ENCODE measurements at places on chromosomes 7 and 10.

DNA sequence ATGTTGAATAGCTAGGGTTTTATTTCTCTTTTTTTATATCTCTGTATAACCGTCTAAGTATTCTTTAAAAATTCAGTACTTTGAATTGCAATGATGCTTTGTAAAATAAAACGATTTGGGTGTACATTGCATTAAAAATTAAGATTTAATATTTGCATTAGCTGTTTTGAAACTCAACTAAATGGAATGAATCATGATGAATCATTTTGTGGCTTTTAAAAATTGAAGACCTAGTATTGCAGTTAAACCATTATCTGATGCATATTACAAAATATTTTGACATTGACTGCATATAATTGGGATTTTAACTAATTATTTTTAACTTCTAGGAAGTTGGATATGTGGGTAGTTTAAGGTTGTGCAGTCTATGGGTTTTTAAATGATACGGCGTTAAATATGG, 314.0 kb downstream of the CDK14 start:
- no peak for DNase-seq

- no peak for DNase-seq
These were observed 47.8 kb upstream of the CALCR start for GRCh38 chr7:93622036-93623033.

DNA sequence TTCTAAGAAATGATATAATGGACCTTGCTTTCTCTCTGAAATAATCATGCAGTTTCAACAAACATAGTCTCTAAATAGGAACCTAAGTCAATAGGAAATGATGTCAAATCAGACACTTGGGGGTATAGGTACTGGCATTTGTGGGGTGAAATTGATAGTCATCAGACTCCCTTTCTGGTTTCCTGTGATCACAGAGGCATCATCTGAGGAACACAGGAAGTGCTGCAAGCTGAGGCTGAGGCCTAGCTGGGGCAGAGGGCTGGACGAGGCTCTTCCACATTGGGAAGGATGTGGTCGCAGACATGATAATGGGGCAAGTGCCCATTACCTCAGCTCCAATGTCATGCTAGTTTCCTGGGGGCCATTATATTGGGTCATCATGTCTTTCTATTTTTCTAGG, 33.5 kb upstream of the TARP start:
- no peak for DNase-seq

GRCh38 chr7:138067774-138068173, 8.5 kb upstream of the AKR1D1 start:
- no peak for DNase-seq

DNA sequence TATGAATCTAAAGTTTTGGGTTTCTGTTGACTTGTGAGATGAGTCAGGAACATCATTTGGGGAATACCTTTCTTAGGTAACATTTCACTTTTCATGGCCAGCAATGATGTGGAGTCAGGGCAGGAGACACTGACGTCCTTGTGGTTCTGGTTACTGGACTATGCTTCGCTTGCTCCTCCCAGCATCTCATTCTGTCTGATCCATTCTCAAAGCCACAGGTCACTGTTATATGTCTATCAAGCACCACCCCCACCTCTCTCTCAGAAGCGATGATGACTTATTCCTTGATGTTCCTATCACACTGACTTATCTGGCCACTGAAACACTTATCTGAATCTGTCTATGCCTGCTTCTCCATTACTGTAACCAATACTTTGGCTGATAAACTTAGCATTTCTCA, 51.6 kb downstream of the TES start:
- DNase-seq, result no peak

GRCh38 chr7:156058248-156058647, 246.0 kb upstream of the SHH start:
- no peak for DNase-seq

DNA sequence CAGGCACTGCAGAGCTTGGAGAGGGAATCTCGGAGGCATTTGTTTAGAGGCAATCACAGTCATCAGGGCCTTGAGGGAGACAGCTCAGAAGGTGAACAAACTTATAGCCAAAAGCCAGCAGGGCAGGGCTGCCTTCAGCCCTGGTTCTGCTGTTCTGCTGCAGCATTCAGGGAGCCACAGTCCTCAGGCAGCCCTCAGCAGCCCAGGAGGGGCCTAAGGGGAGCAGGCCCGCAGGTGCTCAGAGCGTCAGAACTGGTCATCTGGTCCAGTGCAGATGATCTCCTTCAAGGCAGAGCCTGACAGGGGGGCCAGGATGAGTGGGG, 84.7 kb downstream of the ARHGAP22 start:
- DNase-seq, result no peak

- DNase-seq, result no peak
These were observed 826 bp downstream of the CHPF2 start for GRCh38 chr7:151232917-151233701.

DNA sequence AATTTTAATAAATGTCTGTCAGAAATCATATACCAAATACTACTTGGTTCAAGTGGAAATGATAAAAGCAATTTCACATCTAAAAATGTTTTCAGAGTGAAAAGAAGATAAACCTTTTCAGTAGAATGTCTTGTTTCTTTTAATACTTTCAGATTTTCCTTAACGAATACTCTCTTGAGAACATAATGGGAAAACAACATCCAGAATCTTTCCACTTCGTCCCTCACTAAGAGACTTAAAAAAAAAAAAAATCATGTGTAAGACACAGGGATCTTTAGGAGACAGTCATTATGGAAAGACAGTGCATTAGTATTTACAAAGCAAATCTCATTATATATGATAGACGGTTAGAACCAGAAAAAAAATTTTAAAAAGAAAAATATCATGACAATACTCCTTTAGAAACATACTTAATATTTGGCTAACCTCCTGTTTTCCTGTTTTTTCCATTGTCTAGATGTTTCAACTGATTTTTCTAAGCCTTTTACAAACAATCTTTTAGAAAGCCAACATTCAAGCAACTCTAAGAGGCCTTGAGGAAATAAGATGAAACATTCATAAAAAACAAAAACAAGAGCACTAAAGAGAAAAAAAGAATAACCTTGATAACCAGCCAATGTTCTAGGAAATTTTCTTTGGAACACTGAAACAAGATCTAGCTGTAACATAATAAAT, 339.9 kb upstream of the LRRN3 start:
- no peak for DNase-seq

DNA sequence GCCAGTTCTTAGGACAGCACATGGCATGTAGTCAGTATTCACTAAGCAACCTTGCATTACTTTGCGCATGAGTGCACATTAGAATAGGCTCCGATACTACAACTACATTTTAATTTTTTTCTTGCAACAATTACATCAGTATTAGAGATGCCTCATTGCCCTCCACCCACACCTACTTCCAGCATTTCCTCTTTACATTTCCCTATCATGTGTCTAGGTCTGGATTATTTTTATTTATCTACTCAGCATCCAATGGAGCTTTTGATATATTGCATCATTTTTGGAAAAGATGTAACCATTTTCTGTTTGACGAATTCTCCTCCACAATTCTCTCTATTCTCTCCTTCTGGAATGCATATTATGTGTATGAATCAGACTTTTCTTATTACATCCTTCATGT, 258.2 kb upstream of the GLI3 start:
- DNase-seq, result no peak

- DNase-seq, result no peak
These were observed 90.7 kb downstream of the COL13A1 start for GRCh38 chr10:69892406-69892805.

Data from neuronal stem cell (in vitro differentiated cells).